ACHN (cell line): ENCODE measurements at places on chromosomes 4 and X.

DNA sequence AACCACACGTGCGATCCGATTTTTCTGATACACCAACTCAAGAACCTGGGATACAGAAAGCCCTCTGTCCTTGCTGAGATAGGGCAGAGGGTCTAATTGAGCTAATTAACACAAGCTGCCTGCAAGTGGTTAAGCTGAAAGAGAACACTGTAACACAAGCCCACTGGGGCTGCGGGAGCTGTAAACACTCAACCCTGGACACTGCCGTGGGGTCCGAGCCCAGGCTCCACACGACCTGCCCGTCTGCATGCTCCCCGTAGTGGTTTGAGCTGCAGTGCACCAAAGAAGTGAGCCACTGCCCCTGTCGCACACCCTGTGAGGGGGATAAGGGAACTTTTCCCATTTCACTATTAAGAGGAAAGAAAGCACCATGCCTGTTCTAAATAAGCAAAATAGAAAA is 54.6 kb downstream of the SPANXN3 start:
- DNase-seq = no peak

- DNase-seq = no peak
These were observed 223.9 kb downstream of the CAMK2D start for GRCh38 chr4:113537628-113538027.

DNA sequence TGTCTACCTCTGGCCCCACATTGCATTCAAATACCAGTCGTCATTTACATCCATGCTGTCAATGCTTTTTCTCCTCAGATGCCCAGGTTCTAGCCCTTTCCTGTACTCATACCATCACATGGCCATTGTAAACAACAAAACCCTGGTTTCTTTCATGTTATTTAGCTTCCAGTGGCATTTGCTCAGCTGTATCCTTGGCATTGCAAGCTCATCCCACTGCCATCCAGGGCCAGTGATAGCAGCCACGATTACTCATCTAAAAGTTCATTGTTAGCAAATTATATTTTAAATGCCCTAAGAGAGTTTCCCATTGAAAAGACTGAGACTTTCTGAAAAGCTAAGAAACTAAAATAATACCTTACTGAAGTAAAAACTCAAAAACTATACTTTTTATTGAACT is 34.0 kb downstream of the VEGFC start:
- no peak for DNase-seq

GRCh38 chr4:82688091-82688795 is 110.4 kb downstream of the SCD5 start:
- no peak for DNase-seq

- DNase-seq = no peak
These were observed 424.2 kb downstream of the FGF13 start for GRCh38 chrX:138287205-138287877.

- DNase-seq = no peak
These were observed 95.2 kb downstream of the SORBS2 start for GRCh38 chr4:185716577-185717376.

- no peak for DNase-seq
These were observed 5.6 kb downstream of the KIAA0232 start for GRCh38 chr4:6788123-6788522.

DNA sequence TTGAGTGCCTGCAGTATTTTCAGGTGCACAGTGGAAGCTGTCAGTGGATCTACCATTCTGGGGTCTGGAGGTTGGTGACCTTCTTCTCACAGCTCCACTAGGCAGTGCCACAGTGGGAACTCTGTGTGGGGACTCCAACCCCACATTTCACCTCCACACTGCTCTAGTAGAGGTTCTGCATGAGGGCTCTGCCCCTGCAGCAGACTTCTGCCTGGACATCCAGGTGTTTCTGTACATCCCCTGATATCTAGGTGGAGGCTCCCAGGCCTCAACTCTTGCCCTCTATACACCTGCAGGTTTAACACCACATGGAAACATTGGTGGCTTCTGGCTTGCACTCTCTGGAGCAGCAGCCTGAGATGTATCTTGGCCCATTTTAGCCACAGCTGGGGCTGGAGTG is 17.0 kb upstream of the NELFA start:
- no peak for DNase-seq

- no peak for DNase-seq
These were observed 18.0 kb upstream of the FAM47E start for GRCh38 chr4:76233529-76233928.

DNA sequence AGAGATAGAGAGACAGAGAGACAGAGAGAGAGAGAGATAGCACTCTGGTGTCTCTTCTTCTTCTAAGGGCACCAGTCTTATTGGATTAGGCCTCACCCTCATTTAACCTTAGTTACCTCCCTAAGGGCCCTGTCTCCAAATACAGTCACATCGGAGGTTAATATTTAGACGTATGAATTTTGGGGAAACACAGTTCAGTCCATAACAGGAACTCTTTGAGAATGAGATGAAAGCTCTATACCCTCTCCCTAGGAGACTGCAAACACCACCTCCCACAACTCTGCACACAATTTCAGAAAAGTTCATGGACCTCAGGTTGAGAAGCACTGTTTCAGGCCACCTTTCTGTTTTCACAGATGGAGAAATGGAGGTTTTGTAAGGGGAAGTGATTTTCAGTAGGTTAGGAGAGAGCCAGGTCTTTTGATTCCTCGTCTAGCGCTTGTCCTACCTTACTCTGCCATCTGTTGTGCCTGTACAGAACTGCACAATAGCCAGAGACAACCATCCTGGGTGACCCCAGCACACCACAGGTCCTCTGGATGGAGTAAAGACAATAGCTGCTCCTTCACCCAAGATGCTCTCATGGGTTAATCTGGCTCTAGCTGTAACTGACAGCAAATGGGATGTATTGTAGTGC is 16.9 kb upstream of the LOC101059915 start:
- DNase-seq = no peak

- DNase-seq = peak; percentile 40
These were observed 173.7 kb downstream of the AREG start for GRCh38 chr4:74618659-74619058.

- DNase-seq = peak; percentile 83
These were observed 21.7 kb downstream of the RBPJ start for GRCh38 chr4:26342328-26343037.

- DNase-seq = no peak
These were observed 10.1 kb upstream of the RNF4 start for GRCh38 chr4:2458546-2459491.

DNA sequence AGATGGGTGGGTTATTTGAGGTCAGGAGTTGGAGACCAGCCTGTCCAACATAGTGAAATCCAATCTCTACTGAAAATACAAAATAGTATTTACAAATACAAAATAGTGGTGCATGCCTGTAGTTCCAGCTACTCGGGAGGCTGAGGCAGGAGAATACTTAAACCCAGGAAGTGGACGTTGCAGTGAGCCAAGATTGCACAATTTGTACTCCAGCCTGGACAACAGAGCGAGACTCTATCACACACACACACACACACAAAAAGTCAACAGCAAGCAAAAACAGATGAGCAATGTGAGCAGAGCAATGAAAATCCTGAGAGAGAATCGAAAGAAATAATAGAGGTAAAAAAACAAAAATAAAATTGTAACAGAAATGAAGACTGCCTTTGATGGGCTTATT is 168.8 kb downstream of the PCDH18 start:
- no peak for DNase-seq

DNA sequence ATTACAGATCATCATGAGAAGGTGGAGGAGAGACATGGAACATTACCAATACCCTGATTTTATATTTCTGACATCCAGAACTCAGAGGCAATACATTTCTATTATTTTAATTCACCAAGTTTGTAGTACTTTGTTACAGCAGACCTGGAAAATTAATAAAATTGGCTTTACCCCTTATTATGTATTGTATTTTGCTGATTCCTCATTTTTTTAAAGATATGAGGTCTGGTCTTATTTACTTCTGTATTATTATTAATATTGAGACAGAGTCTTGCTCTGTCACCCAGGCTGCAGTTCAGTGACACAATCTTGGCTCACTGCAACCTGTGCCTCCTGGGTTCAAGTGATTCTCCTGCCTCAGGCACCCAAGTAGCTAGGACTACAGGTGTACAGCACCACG is 357.3 kb upstream of the TECRL start:
- DNase-seq = no peak

DNA sequence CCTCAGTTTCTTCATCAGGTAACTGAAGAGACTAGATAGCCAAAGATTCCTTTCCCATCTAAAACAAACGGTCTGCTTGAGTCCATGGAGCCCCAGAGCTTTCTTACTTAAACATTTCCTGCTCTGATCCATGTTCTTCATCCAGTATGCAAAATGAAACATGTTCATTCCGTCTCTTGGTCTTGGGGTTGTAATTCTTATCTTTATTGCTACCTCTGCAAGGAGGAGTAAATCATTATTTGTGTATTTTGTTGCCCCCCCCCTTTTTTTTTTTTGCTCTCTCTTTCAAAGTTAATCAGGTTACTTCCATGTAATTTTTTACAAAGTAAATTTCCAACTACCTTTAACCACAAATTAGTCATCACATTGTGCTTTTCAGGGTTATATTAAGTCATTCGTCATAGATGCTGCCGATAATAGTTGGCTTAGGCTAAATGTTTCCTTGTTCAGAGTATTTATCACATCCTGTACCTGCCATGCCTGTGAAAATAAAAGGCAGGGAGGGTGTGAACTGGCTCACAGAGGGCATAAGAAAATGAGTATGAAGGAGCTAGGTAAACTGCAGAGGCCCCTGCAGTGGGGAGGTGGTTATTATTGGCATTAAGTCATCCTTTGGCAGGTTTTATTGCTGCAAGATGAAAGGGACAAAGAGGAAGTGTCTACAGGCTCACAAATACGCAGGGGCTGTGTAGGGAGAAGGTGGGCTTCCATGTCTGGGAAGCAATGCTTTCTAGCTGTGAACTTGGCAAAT is 76.7 kb upstream of the HS3ST1 start:
- DNase-seq = peak; percentile 27

DNA sequence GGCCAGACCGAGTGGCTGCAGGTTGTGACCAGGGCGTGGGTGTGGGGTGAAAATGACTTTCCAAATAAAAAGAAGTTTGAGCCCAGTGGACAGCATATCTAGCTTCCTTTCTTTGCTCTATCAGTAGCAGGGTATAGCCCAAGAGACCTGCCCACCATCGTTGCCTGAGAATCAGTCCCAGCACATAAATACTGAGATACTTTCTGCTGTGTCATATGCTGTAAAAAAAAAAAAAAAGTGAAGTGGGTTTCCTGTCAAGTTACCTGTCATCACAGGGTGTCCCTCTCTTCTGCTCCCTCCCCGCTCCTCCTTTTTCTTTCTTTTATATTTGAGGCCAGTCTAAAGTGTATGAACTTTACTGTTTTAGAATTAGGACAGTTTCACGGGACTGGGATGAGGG is 330.3 kb upstream of the BOD1L1 start:
- no peak for DNase-seq

- DNase-seq = no peak
These were observed 221.0 kb upstream of the NWD2 start for GRCh38 chr4:37023504-37023903.

- DNase-seq = no peak
These were observed 50.2 kb upstream of the GABRE start for GRCh38 chrX:152024710-152025109.

DNA sequence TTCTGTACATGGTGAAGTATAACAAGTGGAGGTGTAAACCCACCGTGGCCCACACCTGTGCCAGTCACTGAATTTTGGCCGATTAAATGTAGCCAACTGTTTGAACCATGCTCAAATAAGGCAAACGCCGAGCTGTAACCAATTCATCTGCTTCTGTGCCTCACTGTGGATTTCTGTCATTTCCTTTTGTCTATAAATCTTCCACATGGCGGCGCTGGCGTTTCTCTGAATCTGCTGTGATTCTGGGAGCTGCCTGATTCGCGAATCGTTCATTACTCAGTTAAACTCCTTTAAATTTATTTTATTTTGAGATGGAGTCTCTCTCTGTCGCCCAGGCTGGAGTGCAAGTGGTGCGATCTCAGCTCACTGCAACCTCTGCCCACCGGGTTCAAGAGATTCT is 19.2 kb downstream of the SUPT20HL2 start:
- no peak for DNase-seq

DNA sequence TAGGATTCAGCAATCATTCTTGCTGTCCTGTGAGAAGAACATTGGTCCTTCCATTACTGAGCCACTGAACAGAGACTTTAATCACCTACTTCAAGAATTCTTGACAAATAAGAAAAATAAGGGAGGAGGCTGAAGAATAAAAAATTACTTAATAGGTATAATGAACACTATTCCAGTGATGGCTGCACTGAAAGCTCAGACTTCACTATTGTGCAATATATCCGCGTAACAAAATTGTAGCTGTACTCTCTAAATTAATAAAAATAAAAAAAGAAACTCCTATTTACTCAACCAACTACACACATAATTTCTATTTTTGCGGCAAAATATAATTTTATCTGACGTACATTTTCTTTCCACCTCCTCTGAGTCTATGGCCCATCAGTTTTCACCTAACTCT is 2441.0 kb downstream of the PCDH7 start:
- no peak for DNase-seq

DNA sequence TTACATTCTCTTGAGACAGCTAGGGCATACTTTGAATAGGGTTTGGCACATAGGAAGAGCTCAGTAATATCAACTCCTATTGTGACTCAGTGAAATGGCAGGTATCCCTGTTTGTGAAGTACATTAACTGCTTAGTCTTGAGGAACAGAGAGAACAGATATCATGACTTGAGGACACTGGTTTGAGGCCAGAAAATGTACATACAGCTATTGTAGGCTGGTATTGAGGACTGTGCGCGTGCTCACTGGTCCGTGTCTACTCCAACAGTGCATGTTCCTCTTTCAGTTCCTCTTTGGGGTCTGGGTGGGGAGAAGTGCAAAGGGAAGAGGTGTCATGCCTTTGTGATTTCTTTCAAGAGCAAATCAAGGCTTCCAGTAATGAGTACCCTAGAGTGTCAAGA is 34.6 kb upstream of the TBC1D9 start:
- peak; percentile 45 for DNase-seq
